ENCODE measurements at places on chromosomes 11 and 22. TPM values are rescaled to one million over a fixed set of nuclear protein-coding genes. Genes with fewer than 3 reads are reported as not detected.

The DDX17 gene
- polyA plus RNA-seq: 28.2 TPM

The PARVG gene
- polyA plus RNA-seq: 67.0 TPM

The EP300 gene
- polyA plus RNA-seq: 8.3 TPM

The CD3E gene
- 1,213 TPM for polyA plus RNA-seq

The SCGB2A2 gene
- not detected for polyA plus RNA-seq

The ABTB2 gene
- 0.05 TPM for polyA plus RNA-seq

The TECTA gene
- not detected for polyA plus RNA-seq

The ZNF74 gene
- 6.7 TPM for polyA plus RNA-seq

The ELFN2 gene
- polyA plus RNA-seq: not detected

The SCN2B gene
- polyA plus RNA-seq: not detected

The VSTM5 gene
- not detected for polyA plus RNA-seq

The LRRC51 gene
- polyA plus RNA-seq: 1.5 TPM

The TUBA8 gene
- not detected for polyA plus RNA-seq

The PRCP gene
- 48.3 TPM for polyA plus RNA-seq

The PGA5 gene
- not detected for polyA plus RNA-seq

The PRSS23 gene
- 0.23 TPM for polyA plus RNA-seq

The SCARF2 gene
- 0.10 TPM for polyA plus RNA-seq

The LRP5 gene
- 1.4 TPM for polyA plus RNA-seq

The SCN4B gene
- polyA plus RNA-seq: not detected

The NCR3LG1 gene
- 0.28 TPM for polyA plus RNA-seq

The SCYL1 gene
- 33.5 TPM for polyA plus RNA-seq

The RPS6KA4 gene
- polyA plus RNA-seq: 5.1 TPM

The PHRF1 gene
- polyA plus RNA-seq: 6.7 TPM

The OR2AT4 gene
- not detected for polyA plus RNA-seq

The DDI1 gene
- polyA plus RNA-seq: 0.07 TPM

The TREH gene
- not detected for polyA plus RNA-seq

The DDX25 gene
- not detected for polyA plus RNA-seq

The CDC42EP1 gene
- not detected for polyA plus RNA-seq

The SEC14L6 gene
- polyA plus RNA-seq: not detected

The TMEM151A gene
- polyA plus RNA-seq: not detected

The SCGB1A1 gene
- polyA plus RNA-seq: not detected

The FAM180B gene
- polyA plus RNA-seq: not detected

The MICAL2 gene
- 12.3 TPM for polyA plus RNA-seq

The FGF3 gene
- not detected for polyA plus RNA-seq

The CEP126 gene
- polyA plus RNA-seq: 0.56 TPM

The NUMA1 gene
- polyA plus RNA-seq: 30.6 TPM

The FANCF gene
- 19.7 TPM for polyA plus RNA-seq

The TOB2 gene
- 8.7 TPM for polyA plus RNA-seq

The OR51V1 gene
- not detected for polyA plus RNA-seq

The STIP1 gene
- polyA plus RNA-seq: 132 TPM

The MYOD1 gene
- polyA plus RNA-seq: not detected

The SERHL2 gene
- polyA plus RNA-seq: 0.44 TPM

The BID gene
- 67.7 TPM for polyA plus RNA-seq

The RTN4RL2 gene
- 0.21 TPM for polyA plus RNA-seq

The OR4D5 gene
- polyA plus RNA-seq: not detected

The SCO2 gene
- polyA plus RNA-seq: 6.8 TPM

The CADM1 gene
- polyA plus RNA-seq: not detected

The THYN1 gene
- polyA plus RNA-seq: 197 TPM
